ENCODE measurements at places on chromosomes 16 and 17.
A peak's percentile ranks its signal among the peaks of the same experiment; 100 is the strongest.

DNA sequence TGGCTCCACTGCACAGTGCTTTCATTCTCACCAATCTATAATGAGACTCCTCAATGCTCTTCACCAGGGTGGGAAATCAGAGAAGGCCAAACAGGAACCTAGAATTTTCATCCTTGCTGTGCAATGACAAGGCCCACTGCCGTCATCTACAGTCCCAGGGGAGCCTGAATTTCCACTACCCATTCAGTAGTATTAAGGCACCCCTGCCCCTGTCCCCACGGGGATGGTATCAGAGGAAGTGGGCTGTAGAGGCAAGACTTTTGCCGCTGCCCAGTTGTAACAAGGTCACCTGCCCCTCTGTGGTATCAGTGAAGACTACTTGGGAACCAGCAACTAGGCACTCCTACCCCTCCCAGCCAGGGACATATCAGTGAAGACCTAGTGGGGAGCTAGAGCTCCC is 104.5 kb downstream of the C16orf78 start:
- DNase-seq, result no peak

GRCh38 chr16:2883458-2883908 is 468 bp downstream of the FLYWCH2 start:
- DNase-seq, result peak; percentile 9

DNA sequence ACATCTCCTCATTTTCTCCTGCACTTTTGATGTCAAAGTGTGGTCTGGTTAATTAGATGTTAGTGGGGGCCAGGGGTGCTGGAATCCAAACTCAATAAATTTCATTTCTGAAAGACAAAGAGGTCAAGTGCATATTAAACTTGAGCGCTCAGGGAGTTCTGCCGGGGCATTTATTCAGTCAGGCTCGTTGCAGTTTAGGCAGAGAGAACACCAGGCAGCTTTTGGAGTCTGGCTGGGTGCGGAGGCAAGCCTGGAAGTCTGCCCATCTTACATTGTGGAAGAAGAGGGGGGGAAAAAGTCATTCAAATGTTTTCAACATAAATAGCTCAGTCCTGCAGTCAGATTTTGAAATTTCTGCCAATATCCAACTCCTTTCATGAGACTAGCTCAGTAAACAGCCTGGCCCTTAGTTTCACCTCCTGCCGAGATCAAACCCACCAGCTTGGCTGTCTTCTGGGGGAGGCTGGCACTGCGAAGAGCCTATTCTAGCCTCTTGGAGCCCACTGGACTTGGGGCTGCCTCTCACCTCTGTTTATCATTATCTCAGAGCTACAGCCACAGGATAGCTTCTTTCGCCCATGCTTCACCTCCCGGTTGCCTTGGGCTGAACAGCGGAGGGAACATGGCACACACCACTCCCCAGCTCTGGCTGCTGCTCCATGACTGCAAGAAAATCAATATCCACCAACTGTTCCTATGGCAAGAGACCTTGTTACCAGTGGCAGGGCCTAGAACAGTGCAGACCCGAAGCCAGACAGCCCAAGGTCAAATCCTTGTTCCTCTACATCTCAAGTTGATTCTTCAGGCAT is 177.4 kb upstream of the CDH5 start:
- DNase-seq, result peak; percentile 18

- no peak for DNase-seq
These were observed 2.1 kb downstream of the ARMC7 start for GRCh38 chr17:75111777-75112335.

GRCh38 chr16:69293401-69293800 is 17.7 kb upstream of the VPS4A start:
- DNase-seq, result no peak

GRCh38 chr16:67278773-67279295 is 498 bp upstream of the PLEKHG4 start:
- no peak for DNase-seq

DNA sequence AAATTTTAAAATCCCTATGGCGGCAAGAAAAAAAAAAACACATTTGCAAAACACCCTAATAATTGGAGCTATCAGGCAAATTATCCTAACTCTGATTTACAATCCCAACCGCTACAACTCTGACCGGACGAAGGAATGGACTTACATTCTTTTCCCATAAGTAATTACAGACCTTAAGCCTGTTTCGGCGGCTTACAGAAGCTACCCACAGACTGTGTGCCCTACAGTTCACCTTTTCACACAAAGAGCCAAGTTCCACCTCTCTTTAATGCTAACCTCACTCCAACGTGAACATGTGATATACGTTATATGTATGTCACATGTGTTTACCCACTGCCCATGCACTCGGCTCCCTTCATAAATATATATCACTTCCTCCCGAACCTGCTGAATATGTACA is 8.7 kb upstream of the MEAK7 start:
- DNase-seq, result no peak

DNA sequence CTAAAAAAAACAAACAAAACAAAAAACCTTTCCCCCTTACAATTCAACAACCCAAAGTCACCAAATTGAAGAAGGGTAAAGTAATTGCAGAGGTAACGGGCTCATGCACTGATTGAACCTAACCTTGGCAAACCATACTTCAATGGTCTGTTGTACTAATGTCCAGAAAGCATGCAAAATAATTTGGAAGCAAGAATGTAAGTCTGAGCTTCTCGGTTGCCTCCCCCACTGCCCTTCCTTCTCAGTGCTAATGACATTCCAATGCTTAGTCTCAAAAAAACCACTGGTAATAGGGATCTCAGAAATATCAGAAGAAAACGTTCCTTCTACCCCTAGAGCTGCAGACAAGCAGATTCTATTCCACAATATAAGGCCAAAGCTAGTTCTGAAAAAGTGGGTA is 15.8 kb downstream of the KRABD2 start:
- DNase-seq, result no peak

DNA sequence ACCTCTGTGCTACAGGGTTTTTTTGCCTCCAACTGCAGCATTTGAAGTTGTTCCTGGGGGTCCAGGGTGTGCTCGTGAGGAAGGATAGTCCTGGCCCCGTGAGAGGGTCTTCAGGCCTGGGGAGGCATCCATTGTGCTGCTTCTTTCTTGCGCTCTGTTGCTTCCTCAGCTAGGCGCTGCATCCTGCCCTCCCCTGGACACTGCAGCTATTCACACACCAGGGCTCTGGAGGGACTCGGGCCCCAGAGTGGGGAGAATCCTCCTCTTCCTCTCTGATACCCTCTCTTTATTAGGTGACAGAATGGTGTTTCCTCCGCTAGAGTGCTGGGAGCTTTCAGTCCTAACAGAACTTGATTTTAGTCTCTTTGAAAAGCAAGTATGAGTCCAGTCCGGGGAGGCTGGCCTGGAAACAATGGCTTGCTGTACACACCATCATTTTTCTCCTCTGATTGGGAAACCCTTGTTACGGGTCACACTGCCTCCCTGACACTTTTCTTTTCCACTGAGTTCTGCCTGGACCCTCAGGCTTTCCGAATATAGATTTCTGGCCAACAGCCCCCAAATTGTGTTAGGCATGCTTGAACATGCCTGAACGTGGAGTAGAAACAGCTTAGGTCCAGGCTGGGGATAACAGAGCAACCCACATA is 81.4 kb upstream of the ELAC2 start:
- no peak for DNase-seq

GRCh38 chr16:38941-39892 is 14.2 kb downstream of the POLR3K start:
- DNase-seq, result no peak

- DNase-seq, result no peak
These were observed 143.9 kb downstream of the CMIP start for GRCh38 chr16:81588326-81589081.

- no peak for DNase-seq
These were observed 9.0 kb downstream of the SMYD4 start for GRCh38 chr17:1820528-1821252.

GRCh38 chr17:81130385-81131361 is 34.6 kb upstream of the PVALEF start:
- peak; percentile 51 for DNase-seq

DNA sequence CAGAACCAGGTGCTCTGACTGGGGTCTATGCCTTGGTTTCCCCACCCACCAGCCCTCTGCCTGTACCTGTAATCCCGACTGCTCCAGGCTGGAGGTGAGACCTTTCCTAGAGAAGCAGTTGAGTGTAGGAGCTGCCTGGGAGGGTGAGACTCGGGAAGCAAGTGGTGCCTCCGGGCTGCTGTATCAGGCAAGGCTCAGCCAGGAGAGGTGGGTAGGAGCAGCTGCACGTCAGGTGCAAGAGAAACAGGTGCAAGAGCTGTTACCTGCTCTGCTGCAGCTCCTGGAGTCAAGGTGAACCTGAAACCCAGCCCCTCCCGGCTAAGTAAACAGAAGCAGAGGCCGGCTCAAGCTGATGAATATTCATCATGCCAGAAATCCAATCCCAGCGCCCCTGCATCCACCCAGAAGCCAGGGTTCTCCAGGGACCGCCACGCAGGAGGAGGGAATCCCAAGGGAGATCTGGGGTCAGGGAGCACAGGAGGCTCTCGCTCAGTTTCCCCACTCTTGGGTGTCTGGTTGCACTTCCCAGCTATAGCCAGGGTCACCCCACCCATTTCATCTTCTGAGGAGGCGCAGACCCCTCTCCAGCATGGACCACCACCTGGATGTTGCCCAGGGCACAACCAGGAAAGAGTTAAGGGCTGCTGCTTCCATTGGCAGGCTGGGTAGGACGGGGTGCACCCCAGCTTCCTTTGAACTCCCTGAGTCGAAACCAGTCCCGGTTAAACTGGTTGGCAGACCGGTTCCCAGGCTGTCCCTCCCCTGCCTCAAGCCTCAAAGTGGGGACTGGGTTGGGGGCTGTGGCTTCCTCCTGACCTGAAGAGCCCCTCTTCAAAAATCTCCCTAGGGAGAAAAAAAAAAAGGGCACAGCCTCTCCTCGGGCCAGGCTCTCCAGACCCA is at the start of gene PRR15L:
Gene PRR15L, minus strand, starts transcription at position 293 of the 900 bp plus-strand sequence. CDS start 4,649 bp downstream, outside the sequence.
- DNase-seq, result no peak

DNA sequence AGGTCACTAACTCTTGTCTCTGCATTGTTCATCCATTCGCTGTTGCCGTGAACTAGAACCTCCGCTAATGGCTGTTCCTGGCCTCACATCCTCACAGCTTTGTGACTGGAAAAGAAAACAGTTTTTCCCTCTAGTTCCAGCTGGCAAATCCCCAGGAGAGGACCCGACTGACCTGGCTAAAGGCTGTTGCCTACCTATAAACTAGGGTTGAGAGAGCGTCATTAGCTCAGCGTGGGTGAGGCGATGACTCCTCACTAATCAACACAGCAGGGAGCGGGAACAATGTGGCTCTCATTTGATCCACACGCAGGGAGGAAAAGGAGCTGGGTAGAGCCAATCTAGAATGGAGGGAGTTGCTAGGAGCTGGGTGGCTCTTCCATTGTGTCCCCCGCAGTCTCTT is 282.1 kb upstream of the IRX5 start:
- no peak for DNase-seq

DNA sequence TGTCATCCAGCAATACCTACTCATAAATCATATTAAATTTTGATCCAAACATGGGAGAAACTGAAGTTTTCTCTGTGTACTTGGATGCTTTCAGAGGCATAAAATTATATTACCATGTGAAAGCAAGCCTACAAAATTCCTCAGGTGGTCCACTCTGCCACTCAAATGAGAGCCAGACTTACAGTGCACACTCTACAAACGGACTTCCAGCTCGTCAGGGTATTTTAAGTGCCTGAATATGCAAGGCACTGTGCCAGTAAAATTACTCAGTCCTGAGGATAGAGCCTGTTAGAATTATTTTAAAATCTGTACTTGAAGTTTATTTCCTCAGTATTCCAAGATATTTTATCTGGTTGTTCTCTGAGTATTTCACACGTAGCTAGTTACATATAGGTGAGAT is 54.5 kb downstream of the TENT4B start:
- DNase-seq, result no peak

DNA sequence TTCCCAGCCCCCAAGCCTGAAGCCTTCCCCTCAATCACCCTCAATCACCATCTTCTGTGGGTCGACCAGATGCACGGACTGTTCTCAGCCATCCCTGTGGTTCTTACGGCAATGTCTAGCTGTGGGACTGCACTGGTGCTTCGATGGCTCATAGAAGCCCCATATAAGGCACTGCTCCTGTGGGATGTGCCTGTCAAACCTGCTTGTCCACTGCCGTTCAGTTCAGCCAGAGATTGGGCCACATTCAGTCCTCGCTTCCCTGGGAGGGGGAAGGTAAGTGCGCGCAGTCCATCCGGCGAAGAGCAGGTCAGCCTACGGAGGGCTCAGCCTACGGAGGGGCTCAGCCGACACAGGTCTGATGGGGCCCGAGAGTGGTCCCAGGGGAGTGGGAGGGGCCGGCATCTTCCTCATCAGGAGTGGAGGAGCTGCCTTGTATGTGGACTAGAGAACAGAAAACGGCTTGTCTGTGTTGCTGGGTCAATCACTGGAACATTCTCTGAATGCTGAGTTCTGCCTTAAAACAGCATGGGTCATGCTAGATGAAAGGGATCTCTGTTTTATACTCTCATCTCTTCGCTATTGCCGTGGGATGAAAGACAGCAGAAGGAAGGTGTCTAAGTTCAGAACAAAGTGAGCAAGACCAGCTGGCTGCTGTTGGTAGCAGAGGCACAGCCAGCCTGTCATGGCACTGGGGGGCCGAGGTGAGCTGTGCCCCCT is at the start of gene CARD14:
Gene CARD14, plus strand, starts transcription at position 247 of the 717 bp plus-strand sequence. CDS start 11,409 bp downstream, outside the sequence.
- DNase-seq, result no peak

DNA sequence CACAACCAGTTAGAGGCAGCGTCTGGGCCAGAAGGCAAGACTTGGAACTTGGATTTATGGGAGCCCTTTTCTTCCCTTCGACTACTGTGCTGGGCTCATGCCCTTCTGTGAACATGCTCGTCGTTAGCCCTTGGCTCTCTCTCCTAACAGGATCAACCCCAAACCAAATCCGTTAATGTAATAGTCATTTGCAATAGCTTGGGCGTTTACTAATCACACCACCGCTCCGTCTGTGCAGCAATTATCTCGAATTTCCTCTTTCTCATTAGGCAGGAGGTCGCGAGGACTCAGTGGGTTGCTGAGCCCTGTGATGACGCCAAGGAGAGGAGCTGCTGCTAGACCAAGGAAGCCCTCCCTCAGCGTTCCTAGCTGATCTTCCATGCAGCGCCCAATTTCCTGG is 114.7 kb downstream of the ENGASE start:
- no peak for DNase-seq

DNA sequence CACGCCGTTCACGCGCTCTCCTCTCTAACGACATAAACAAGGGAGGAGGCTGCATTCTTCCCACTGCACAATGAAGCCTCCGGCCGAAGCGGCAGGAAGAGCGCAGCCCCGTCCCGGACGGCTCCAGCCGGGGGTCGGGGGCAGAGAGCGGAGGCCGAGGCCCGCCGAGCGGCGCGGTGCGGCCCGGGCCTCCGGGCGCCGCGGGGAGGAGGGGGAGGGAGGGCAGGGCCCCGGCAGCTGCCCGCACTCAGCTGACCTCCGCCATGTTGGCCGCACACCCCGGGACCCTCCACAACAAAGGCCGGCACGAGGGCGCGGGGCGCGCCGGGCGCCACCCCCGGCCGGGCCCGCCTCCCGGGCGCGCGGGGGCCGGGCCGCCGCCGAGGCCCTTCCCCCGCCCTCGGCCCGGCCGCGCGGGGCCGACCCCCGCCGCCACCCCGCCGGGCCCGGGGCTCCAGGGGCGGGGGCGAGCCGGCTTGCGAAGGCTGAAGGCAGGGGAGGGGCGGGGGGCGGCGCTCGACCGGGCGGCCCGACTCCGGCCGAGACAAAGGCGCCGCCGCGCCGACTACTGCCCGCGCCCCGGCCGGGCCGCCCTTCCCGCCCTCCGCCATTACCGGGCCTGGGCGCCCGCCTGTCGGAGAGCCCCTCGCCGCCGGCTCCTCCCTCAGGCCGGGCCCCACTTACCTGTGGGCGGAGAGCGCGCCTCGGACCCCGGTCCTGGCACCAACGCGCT is 527 bp downstream of the SIAH1 start:
- peak; percentile 27 for DNase-seq

All from occipital lobe (tissue), 3 donors.